Stimulated activated CD4-positive, alpha-beta T cell treated with anti-CD3 and anti-CD28 coated beads, Interleukin-1b, Interleukin-23, amount 100 ng/mL, for 1 hour (primary cell): ENCODE measurements at places on chromosomes 11 and 22.

DNA sequence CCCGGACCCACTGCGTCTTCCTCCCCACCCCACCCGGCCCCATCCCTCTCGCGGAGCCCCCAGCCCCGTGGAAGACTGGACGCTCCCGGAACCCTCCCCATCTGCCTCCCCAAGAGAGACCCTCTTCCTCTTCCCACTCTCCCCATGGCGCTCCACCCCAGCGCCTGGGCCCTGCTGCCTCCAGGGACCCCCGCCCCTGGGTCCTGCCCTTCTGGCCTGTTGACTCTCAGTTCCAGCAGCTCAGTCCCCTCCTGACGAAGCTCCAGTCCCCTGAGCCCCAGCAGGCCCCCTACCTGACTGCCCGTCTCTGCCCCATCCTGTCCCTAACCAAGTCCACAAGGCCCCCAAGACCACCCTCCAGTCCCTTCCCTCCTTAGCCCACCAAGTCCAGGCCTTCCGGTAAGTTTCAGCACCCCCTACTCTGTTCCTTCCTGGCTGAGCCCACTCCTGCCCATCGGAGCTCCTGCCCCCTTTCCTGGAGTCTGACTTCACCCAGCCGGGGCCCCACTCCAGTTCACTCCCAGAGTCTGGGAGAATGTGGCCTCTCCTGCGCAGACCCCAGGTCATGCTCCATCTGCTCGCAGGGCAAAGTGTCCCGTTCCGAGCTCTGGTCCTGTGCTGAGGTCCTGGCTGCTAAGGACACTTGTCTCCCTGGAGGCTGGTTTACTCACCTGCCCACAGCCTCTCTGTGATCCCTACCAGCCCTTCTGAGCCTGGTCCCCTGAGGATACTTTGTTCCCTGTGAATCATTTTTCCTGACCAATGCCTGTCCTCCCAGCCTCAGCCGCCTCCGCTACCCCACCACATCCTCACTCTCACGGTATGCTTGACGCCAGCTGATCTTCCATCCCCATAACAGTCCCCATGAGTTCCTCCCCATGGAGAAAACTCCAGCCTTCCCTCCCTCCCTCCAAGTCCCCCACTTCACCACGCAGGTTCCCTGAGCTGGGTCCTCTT lies 722 bp downstream of the IFITM10 start:
- DNase-seq: no peak

DNA sequence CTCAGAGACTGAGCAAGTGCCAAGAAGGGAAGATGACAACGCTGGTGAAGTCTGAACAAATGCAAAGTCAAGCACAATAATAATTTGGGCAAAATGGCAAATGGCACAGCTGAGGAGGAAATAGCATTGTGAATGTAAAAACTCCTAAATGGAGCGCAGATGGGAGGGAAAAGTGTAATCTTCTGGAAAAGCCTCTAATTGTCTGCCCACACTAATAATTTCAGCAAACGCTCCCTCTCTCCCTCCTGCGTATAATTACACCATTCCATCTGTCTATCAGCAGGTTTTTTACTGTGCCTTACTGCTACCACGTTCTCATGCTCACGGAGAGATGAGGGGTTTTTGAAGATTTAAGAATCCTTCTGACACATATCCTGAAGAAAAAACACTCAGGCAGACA lies 302.6 kb downstream of the KIRREL3 start:
- no peak for DNase-seq

- no peak for DNase-seq
These were observed at the start of gene FBLN1 for GRCh38 chr22:45502215-45503049. FBLN1 (plus strand) TSS chr22:45502883; CDS start chr22:45502986, 103 bp downstream.

DNA sequence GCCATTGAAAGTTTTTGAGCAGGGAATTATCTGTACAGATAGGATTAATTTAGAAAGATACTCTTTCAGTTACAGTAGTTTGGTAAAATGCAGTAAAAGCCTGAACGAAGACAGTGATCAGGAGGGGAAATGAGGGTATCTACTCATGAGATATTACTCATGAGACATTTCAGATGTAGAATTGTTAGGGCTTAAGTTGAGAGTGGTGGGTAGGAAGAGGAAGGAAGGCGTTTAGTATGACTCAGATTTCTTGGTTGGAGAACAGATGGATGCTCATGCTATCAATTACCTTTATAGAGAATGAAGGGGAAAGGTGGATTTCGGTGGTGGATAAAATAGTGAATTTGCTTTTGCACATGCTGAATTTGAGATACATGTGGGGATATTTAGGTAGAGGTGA lies 15.8 kb downstream of the CCDC81 start:
- DNase-seq: no peak

DNA sequence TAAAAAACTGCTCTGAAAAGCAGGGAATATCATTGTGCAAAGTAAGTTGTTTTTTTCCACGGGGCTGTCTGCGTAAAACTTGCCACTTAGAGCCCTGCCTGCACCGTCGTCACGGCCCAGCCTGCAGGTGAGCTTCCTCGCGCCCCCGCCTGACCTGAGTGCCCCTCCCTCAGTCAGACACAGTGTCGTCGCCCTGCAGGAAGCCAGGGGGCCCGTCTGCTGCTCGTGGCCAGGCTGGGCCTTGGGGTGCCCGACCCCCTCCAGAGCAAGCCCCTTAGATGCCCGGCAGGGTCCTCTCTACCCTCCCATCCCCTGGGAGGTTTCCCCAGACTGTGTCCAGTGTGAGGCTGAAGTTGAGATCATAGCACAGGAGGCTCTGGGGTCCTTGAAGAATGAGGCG lies 31.6 kb downstream of the SBF1 start:
- DNase-seq: no peak

DNA sequence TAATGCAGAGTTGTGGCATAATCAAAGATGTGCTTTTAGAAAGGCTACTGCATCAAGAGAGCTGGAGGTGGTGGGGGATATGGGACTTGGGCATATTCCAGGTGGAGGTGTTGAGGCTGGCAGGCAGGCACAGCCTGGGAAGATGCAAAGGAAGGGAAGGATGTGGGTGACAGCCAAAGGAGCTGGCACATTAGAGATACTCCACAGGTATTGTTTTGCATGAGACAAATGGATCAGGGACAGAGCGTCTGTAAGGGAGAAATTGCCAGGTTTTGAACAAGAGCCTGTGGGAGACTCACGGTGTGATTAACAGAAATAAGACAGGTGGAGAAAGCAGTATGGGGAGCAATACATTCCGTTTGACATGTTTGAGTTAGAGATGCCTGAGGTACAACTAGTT lies 263.7 kb downstream of the NELL1 start:
- no peak for DNase-seq

DNA sequence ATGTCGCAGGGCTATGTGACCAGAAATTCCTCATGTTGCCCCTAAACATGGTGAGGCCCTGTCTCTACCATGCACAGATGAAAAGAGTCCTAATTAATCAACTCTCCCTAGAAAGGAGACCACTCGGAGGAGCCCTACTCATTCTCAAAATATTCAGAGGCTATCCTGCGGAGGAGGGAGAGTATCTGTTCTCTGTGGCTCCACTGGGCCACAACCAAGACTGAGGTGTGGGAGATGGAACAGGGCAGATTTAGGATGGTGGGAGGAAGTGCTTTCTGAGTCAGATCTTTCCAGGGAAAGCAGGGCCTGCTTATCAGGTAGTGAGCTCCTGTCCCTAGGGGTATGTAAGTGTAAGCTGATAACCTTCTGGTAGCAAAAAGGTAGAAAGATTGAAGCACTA lies 37.0 kb upstream of the PRDM11 start:
- DNase-seq: no peak

DNA sequence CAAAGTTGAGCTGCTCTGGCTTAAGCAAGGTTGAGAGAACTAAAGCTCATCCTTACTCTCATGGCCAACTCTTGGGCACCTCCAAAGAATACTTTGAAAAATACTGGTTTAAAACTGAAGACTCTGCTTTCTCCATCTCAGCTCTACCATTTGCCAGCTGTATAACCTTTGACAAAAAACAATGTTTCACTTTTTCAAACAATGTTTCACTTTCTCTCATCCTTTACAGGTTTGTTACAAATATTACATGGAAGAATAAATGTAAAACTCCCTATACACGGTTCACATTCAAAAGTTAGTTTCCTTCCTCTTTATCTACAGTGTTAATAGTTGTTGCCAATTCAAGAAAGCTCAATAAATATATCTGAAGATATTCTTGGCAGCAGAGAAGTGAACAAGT lies 19.2 kb downstream of the AMBRA1 start:
- no peak for DNase-seq

GRCh38 chr11:71995726-71996291 lies 2.9 kb upstream of the IL18BP start:
- DNase-seq: no peak

- DNase-seq: no peak
These were observed 172.0 kb downstream of the CNTN5 start for GRCh38 chr11:99192716-99193115.

- no peak for DNase-seq
These were observed 34.8 kb upstream of the SHISAL1 start for GRCh38 chr22:44347549-44347948.

- no peak for DNase-seq
These were observed 549.2 kb downstream of the MIAT start for GRCh38 chr22:27206374-27207133.

- DNase-seq: no peak
These were observed 111.7 kb downstream of the TEAD1 start for GRCh38 chr11:12785901-12786300.

- no peak for DNase-seq
These were observed 441.1 kb upstream of the CCDC90B start for GRCh38 chr11:83727251-83727650.

DNA sequence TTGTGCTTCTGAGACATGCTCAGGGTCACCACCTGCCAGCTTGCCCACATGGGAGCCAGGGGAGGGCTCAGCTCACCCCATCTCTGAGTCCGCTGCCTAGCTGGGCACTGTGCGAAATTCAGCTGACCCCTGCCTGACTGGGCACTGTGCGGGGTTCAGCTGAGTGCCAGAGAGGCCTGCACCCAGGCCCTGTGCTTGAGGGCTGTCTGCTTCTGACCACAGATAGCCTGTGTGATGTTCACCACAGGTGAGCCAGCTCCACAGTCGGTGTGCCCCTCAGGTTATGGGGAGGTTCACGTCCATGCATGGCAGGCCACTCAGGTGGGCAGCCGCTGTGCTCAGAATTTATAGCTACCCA lies 84.5 kb upstream of the SUSD2 start:
- DNase-seq: no peak
